ENCODE measurements at places on chromosomes 4 and X. TPM values are rescaled to one million over a fixed set of nuclear protein-coding genes. Genes with fewer than 3 reads are reported as not detected.

GRCh38 chr4:133641191-133641590 is 492.1 kb downstream of the PCDH10 start:
- H3K27me3 ChIP-seq: no peaks in the 10 kb centered on the region
- no peak overlapping the region for H3K4me3 ChIP-seq
- H3K27ac ChIP-seq: no peak overlapping the region
- no peaks in the 10 kb centered on the region for H3K36me3 ChIP-seq
- DNase-seq: no peak
- no peaks in the 10 kb centered on the region for H3K4me1 ChIP-seq

Gene GAGE12G
- total RNA-seq: not detected

- peaks cover 12% of the 10 kb centered on the region for H3K4me1 ChIP-seq
- no peaks in the 10 kb centered on the region for H3K36me3 ChIP-seq
- H3K27ac ChIP-seq: no peak overlapping the region
- no peaks in the 10 kb centered on the region for H3K27me3 ChIP-seq
- no peak overlapping the region for H3K4me3 ChIP-seq
These were observed 64.7 kb downstream of the WDFY3 start for GRCh38 chr4:84901740-84902281.

DNA sequence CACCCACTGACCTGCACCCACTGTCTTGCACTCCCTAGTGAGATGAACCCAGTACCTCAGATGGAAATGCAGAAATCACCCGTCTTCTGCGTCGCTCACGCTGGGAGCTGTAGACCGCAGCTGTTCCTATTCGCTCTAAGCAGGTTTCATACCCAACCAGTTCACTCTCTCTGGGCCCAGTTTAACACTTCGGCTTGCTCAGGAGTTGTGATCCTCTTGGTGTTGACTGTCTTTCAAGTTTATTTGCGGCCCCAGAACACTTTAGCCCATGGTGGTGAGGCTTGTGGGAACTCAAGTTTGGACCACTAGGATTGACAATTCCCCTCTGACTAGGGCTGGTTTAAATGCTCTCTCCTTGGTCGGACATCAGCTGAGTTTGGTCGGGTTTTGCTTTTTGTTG is 147.0 kb downstream of the DACH2 start:
- no peaks in the 10 kb centered on the region for H3K27me3 ChIP-seq
- no peak for DNase-seq
- H3K4me1 ChIP-seq: no peaks in the 10 kb centered on the region
- no peak overlapping the region for H3K4me3 ChIP-seq
- no peak overlapping the region for H3K27ac ChIP-seq
- no peaks in the 10 kb centered on the region for H3K36me3 ChIP-seq

GRCh38 chrX:29531336-29531735 is 684.0 kb upstream of the MAGEB2 start:
- H3K27ac ChIP-seq: no peak overlapping the region
- H3K27me3 ChIP-seq: no peaks in the 10 kb centered on the region
- no peak for DNase-seq
- H3K4me3 ChIP-seq: no peak overlapping the region
- H3K36me3 ChIP-seq: no peaks in the 10 kb centered on the region

Gene PWWP3B
- 70.9 TPM for total RNA-seq

DNA sequence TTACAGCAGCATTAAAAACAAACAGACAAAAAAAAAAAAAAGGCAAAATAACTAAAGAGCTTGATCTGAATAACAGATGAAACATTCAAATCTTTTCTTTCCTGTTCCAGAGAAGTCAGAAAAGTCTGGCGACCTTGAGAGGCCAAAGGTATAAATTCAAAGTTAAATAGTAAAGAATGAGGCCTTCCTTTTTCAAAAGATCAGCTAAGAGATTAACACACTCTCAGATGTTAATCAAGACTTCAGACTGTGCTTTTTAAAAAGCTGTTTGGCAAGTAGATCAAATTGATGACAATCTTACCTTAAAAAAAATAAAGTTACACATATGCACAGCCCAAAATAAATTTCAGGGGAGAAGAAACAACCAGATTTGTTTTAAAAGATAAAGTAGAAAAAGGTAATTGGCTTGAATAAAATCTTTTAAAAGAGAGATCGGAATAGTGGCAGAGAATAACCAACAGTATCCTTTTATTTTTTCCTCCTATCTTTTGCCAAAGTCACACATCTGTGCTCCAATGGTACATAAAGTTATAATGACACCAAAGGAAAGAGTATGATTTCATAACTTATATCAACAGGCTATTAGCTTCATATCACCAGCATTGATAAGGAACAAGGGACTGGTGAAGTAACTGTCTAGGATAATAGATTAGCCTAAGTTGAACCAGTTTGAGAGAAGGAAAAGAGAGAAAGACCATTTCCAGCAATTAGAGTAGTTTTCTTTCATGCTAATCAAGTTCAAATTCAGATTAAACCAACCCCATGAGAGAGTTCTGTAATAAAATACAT is 70.4 kb downstream of the METTL14 start:
- H3K36me3 ChIP-seq: peaks cover 17% of the 10 kb centered on the region
- DNase-seq: no peak
- no peaks in the 10 kb centered on the region for H3K27me3 ChIP-seq
- no peaks in the 10 kb centered on the region for H3K4me1 ChIP-seq
- no peak overlapping the region for H3K4me3 ChIP-seq

Gene LINC00632
- total RNA-seq: 42.6 TPM

DNA sequence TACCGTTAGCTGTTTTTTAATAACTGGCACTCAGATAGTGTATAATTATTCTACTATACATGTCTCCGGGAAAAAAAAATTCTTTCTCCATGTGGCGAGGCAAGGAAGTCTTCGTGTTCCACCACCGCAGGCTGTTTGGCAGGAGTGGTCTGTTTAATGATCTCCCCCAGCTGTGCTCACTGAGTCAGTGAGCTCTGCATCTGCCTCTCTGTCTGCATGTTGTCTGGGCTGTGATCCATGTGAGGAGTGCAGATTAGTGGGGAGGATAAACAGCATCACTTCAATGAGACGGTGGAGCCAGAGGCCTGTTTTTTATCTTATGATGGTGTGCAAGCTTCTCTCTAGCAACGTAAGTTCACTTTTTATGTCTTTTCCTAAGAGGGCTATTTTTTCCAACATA is 69.8 kb downstream of the RPS3A start:
- no peak for DNase-seq
- no peaks in the 10 kb centered on the region for H3K27me3 ChIP-seq
- H3K4me1 ChIP-seq: peaks cover 5% of the 10 kb centered on the region

DNA sequence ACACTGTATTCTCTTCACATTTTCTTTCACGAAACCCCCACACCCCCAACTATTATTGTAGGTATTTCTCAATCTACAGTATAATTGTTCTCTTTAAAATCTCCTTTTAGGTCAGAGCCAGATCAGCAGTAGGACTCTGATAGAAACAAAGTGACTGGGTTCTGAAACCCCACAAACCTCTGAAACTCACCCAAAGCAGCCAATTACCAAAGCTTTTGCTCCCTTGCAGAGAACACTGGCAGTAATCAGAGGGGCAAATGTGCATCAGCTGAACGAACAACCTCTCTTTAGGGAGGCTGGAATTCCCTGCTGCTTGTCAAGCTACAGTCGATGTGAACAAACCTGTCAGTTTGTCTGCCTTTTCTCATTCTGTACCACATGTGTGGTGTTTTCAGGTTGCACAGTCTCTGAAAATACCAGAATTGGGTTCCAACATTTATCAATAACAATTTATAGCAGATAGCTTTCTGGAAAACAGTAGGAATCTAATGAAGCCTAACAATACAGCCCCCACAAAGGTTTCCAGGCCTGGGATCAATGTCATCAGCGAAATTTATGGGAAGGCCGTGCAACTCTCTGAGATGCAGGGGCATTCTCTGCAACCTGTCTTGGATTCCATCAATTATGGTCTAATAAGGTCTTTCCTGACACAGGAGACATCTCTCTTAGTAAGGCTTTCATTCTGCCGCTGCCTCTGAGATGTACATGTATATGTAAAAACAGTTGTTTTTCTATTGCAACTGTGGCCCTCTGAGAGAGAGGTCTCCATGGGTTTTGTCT is 395.9 kb downstream of the GPAT3 start:
- H3K27me3 ChIP-seq: no peaks in the 10 kb centered on the region
- no peak overlapping the region for H3K4me3 ChIP-seq
- DNase-seq: no peak
- no peak overlapping the region for H3K27ac ChIP-seq

Gene MAMLD1
- total RNA-seq: 1.5 TPM

Measured in thyroid gland (tissue), 4 donors.